ENCODE measurements at places on chromosomes 7 and 10.
A peak's percentile ranks its signal among the peaks of the same experiment; 100 is the strongest.

DNA sequence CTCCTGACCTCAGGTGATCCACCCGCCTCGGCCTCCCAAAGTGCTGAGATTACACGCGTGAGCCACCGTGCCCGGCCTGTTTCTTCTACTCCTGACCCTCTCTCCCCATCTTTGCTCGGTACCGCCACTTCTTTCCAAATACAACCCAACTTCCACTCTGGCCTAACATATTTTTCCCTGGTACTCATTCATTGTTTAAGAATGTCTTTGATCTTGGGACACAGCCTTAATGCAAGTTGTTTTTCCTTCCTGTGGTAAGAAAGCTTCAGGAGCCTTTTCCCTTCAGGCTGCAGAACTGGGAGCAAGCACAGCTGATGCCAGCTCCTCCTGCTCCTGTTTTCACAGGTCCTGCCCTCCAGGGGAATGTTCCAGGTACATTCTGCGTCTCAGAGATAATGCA, 13.7 kb downstream of the CALML3 start:
- no peak for DNase-seq
- no peaks in the 10 kb centered on the region for H3K4me1 ChIP-seq
- no peaks in the 10 kb centered on the region for H3K27me3 ChIP-seq
- H3K36me3 ChIP-seq, result no peaks in the 10 kb centered on the region
- H3K4me3 ChIP-seq, result no peak overlapping the region

- no peak overlapping the region for H3K27ac ChIP-seq
- no peak overlapping the region for H3K4me3 ChIP-seq
- no peaks in the 10 kb centered on the region for H3K27me3 ChIP-seq
- peaks cover 8% of the 10 kb centered on the region for H3K4me1 ChIP-seq
Observed at GRCh38 chr10:5620223-5620721, 46.1 kb downstream of the ASB13 start.

DNA sequence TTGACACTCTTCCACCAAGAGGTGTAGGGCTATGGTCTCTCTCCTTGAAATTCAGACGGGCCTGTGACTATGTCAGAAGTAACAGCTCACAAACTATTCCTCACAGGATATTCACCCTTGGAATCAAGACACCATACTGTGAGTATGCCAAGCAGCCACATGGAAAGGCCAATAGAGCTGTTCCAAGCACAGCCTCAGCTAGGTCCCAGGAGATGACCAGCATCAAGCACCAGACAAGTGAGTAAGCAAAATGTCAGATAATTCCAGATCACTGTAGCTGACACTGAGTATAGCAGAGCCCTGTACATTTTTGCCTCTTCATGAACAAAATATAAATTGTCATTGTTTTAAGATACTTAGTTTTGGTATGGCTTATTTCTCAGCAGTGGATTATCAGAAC, 88.1 kb upstream of the KCND2 start:
- no peaks in the 10 kb centered on the region for H3K36me3 ChIP-seq
- DNase-seq, result no peak
- H3K4me3 ChIP-seq, result no peak overlapping the region
- no peak overlapping the region for H3K27ac ChIP-seq

- peak; percentile 14 for DNase-seq
- H3K4me3 ChIP-seq, result no peak overlapping the region
- no peaks in the 10 kb centered on the region for H3K27me3 ChIP-seq
- no peak overlapping the region for H3K27ac ChIP-seq
- no peaks in the 10 kb centered on the region for H3K4me1 ChIP-seq
Observed at GRCh38 chr10:103513380-103514060, 20.0 kb downstream of the NEURL1 start.

- no peaks in the 10 kb centered on the region for H3K36me3 ChIP-seq
- H3K27me3 ChIP-seq, result no peaks in the 10 kb centered on the region
- peak overlapping the region; percentile 35 for H3K27ac ChIP-seq
- no peak overlapping the region for H3K4me3 ChIP-seq
- peak; percentile 81 for DNase-seq
- H3K4me1 ChIP-seq, result peaks cover 12% of the 10 kb centered on the region
Observed at GRCh38 chr7:36175886-36176285, 22.8 kb downstream of the EEPD1 start.

DNA sequence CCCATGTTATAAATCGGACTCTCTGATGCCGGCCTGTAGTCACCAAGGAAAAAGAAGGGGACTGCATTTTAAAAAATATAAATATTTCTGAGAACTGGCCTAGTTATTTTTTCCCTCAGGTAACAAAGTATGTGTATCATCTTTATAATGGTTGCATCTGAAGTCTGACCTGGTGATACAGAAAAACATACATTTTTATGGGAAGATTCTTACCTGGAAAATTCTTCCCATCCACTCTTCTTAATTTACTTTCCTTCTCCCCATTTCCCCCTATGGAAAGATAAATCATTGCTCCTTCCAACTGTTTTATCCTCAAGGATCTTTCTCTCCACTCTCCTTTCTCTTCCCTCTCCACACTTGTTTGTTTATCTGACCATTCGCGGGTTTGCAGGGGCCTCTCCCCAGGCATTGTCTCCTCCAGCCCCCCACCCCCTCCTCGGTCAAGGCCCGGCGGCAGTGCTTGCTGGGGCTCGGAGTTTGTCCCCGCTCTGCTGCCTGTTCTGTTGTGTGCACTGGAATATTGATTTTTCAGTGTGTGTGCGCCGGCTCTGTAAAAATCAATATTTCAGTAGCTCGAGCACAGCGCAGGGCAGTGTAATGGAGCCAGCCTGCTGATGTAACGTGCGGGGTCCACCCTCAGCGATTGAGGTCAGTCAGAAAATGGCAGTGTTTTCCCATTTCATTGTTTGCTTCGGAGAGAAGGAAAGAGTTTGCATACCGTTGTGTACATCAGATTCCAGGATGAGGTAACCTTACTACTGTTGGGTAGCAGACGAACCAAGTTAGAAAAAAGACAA, 199.5 kb upstream of the NFE2L3 start:
- no peak overlapping the region for H3K4me3 ChIP-seq
- no peaks in the 10 kb centered on the region for H3K36me3 ChIP-seq
- H3K27ac ChIP-seq, result no peak overlapping the region
- no peaks in the 10 kb centered on the region for H3K27me3 ChIP-seq
- peak; percentile 31 for DNase-seq

- no peak overlapping the region for H3K27ac ChIP-seq
- DNase-seq, result no peak
- H3K4me1 ChIP-seq, result no peaks in the 10 kb centered on the region
- H3K36me3 ChIP-seq, result no peaks in the 10 kb centered on the region
- no peak overlapping the region for H3K4me3 ChIP-seq
Observed at GRCh38 chr10:24914148-24914547, 38.3 kb downstream of the PRTFDC1 start.

- H3K4me3 ChIP-seq, result no peak overlapping the region
- no peak overlapping the region for H3K27ac ChIP-seq
- no peak for DNase-seq
- H3K27me3 ChIP-seq, result no peaks in the 10 kb centered on the region
- no peaks in the 10 kb centered on the region for H3K36me3 ChIP-seq
Observed at GRCh38 chr10:95500649-95501048, 60.5 kb downstream of the SORBS1 start.

DNA sequence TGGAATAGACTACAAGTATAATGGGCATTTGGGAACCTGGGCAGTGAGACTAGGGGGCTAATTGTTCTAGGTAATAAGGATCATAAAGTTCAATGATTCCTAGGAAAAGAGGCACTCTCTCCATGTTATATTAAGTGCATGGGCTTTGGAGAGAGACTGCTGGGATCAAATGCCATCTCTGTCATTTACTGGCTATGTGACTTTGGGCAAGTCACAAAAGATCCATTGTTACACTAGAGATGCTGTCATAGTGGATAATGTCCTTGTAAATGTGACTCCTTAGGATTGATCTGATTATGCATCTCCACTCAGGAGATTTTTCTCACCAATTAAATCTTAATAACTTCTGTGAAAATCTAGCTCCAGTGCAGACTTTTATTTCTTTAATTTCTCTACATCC, 156.3 kb upstream of the CACNA2D1 start:
- H3K27ac ChIP-seq, result no peak overlapping the region
- H3K4me1 ChIP-seq, result no peaks in the 10 kb centered on the region
- no peak overlapping the region for H3K4me3 ChIP-seq
- H3K27me3 ChIP-seq, result no peaks in the 10 kb centered on the region
- DNase-seq, result no peak
- no peaks in the 10 kb centered on the region for H3K36me3 ChIP-seq

DNA sequence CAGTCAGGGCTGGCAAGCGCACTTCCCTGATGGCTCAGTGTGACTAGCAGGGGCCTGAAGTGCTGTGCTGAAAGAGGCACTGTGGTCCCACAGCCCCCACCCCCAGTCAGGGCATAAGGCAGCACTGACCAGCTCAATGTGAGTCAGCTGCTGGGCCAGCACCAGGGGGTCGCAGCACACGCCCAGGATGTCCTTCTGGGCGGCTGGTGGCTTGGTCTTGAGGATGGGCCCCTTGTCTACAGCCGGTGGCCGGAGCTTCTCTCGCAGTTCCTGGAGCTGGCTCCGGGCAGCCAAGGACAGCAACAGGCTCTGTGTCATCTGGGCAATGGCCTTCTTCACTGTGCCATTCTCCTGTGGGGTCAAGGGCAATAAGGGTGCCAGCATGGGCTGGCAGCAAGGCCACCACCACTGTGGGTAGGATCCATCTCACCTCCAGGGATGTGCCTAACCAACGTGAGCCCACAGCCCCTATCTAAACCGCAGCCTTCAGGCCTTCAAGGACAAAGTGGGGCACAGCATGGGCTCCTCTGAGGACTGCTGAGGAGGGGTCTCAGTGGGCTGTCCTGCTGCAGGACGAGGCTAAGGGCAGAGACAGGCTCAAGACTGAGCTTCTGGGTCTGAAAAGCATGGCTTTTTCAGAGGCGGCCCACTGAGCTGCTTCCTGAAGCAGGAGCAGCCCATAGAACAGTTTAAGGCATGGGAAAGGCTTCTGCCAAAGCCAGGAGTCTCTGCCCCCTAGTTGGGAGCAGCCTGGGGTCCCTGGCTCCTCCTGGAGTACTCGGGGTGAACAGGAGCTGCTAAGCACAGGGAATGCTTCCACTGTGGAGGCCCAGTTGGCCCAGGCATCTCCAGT, 62.5 kb downstream of the CSGALNACT2 start:
- H3K27me3 ChIP-seq, result no peaks in the 10 kb centered on the region
- peaks cover 17% of the 10 kb centered on the region for H3K4me1 ChIP-seq
- no peaks in the 10 kb centered on the region for H3K36me3 ChIP-seq

DNA sequence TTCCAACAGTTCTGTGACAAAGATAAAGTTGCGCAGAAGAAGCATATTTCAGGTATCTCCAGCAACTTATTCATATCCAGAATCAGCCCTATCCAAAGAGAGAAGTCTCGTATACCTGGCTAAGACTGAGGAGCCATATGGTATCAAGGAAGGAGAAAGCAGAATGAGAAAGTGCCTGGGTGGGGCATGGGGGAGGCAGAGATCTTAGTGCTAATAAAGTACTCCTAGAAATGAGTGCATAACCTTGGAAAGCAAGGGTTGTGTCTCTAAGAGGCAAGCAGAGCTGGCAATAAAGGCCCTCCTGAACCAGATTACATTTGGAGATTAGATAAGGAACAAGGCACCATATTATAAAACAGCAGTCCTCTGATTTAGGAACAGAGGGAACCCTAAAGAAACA, 12.7 kb downstream of the TASOR2 start:
- H3K4me3 ChIP-seq, result no peak overlapping the region
- no peaks in the 10 kb centered on the region for H3K36me3 ChIP-seq
- DNase-seq, result no peak
- H3K4me1 ChIP-seq, result peaks cover 5% of the 10 kb centered on the region
- no peak overlapping the region for H3K27ac ChIP-seq

GRCh38 chr10:86413046-86413728, 46.6 kb upstream of the GRID1 start:
- no peaks in the 10 kb centered on the region for H3K36me3 ChIP-seq
- H3K27ac ChIP-seq, result no peak overlapping the region
- H3K4me1 ChIP-seq, result peaks cover 9% of the 10 kb centered on the region
- no peaks in the 10 kb centered on the region for H3K27me3 ChIP-seq
- H3K4me3 ChIP-seq, result no peak overlapping the region

- H3K27ac ChIP-seq, result no peak overlapping the region
- DNase-seq, result no peak
- H3K4me3 ChIP-seq, result no peak overlapping the region
Observed at GRCh38 chr10:18282094-18282493, 141.9 kb downstream of the CACNB2 start.

- peak overlapping the region; percentile 53 for H3K27ac ChIP-seq
- no peaks in the 10 kb centered on the region for H3K27me3 ChIP-seq
- no peak overlapping the region for H3K4me3 ChIP-seq
- no peaks in the 10 kb centered on the region for H3K36me3 ChIP-seq
- H3K4me1 ChIP-seq, result no peaks in the 10 kb centered on the region
Observed at GRCh38 chr7:20201380-20201779, 15.8 kb downstream of the MACC1 start.

GRCh38 chr7:13092708-13093005, 405.2 kb downstream of the ARL4A start:
- no peaks in the 10 kb centered on the region for H3K36me3 ChIP-seq
- no peak overlapping the region for H3K27ac ChIP-seq
- H3K4me1 ChIP-seq, result no peaks in the 10 kb centered on the region
- H3K27me3 ChIP-seq, result no peaks in the 10 kb centered on the region
- no peak for DNase-seq

DNA sequence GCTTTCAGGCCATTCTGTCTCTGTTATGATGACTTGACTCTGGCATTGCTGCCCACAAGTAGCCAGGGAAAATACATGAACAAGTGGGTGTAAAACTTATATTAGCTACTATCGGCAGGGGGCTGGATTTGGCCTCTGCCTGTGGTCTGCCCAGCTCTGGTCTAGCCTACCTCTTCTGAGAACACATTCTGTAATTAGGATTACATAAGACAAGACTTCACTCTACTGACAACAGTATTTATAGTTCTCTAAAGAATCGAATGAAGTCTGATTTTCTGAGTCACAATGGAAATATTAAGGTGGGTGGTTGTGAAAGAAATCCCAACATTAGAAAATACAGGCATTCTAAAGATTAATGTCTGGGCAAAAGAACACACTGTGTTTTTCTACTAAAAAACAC, 55.5 kb downstream of the DLD start:
- H3K36me3 ChIP-seq, result no peaks in the 10 kb centered on the region
- peaks cover 4% of the 10 kb centered on the region for H3K4me1 ChIP-seq
- DNase-seq, result no peak
- no peak overlapping the region for H3K27ac ChIP-seq
- no peak overlapping the region for H3K4me3 ChIP-seq

DNA sequence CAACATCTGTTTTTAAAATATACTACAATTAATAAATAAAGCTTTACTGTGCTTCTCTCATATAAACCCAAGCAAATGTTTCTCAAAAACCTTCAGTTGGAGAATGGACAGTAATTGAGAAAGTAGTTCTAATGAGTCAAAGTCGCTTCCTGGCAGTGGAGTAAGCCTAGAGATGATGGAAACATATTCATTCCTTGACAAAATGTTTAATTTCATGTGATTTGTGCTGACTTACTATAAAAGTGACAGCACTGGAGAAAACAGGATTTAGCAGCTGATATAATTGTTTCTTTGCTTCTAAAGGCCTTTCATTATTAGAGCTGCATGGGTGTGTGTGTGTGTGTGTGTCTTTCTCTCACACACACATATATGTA, 9.0 kb downstream of the ELMO1 start:
- no peaks in the 10 kb centered on the region for H3K27me3 ChIP-seq
- peaks cover 41% of the 10 kb centered on the region for H3K4me1 ChIP-seq
- no peak for DNase-seq
- no peaks in the 10 kb centered on the region for H3K36me3 ChIP-seq

Measured in upper lobe of left lung (tissue), 6 donors.